ENCODE measurements at places on chromosomes 12 and 14.

DNA sequence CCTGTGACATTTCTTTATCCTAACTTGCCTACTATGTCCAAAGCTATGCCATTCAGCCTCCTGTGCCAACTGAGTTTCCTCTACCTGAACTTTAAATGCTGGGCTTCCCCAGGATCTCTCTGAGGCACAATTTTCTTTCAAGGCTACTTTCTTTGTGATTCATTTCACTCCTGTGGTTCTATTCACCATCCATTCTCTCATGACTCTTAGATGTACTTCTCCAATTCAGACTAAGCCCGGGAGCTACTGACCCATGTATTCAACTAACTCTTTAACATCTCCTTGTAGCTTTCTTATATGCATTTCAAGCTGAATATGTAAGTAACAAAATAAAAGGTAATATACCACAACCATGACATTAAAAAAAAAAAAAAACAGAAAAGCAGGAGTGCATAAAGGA lies 738.9 kb upstream of the USP15 start:
- no peak for DNase-seq

GRCh38 chr12:28799348-28799747 lies 349.7 kb upstream of the FAR2 start:
- no peak for DNase-seq

DNA sequence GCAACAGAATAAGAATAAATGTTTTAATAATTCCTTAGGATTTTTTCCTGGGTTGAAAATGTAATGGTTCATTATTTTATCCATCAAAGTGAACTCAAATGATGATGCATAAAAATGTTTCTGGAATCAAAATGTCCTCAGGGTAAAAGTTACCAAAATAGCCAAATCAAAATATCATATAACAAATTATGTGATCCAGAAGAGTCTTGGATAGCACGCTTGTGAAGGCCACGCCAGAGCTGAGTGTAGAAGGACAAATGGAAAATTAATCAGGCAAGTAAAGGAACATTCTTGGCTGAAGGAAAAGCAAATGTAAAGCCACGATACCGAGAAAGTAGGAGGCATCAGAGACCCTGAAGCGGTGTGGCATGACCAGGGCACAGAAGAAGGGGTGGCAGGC lies 169.2 kb downstream of the CAPZA3 start:
- DNase-seq, result no peak

DNA sequence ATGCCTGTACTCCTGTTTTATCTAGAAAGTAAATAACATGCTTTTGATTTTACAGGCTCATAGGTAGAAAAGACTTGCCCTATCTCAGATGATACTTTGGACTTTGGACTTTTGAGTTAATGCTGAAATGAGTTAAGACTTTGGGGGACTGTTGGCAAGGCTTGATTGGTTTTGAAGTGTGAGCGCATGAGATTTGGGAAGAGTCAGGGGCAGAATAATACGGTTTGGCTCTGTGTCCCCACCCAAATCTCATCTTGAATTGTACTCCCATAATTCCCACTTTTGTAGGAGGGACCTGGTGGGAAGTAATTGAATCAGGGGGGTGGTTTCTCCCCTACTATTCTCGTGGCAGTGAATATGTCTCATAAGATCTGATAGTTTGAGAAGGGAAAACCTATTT lies 156.2 kb upstream of the GZMB start:
- DNase-seq, result no peak

GRCh38 chr12:47158792-47159191 lies 79.0 kb upstream of the AMIGO2 start:
- no peak for DNase-seq

GRCh38 chr12:2494486-2495192 lies 300.1 kb upstream of the FKBP4 start:
- no peak for DNase-seq

GRCh38 chr12:57027011-57027804 lies 10.9 kb upstream of the TAC3 start:
- DNase-seq, result no peak

DNA sequence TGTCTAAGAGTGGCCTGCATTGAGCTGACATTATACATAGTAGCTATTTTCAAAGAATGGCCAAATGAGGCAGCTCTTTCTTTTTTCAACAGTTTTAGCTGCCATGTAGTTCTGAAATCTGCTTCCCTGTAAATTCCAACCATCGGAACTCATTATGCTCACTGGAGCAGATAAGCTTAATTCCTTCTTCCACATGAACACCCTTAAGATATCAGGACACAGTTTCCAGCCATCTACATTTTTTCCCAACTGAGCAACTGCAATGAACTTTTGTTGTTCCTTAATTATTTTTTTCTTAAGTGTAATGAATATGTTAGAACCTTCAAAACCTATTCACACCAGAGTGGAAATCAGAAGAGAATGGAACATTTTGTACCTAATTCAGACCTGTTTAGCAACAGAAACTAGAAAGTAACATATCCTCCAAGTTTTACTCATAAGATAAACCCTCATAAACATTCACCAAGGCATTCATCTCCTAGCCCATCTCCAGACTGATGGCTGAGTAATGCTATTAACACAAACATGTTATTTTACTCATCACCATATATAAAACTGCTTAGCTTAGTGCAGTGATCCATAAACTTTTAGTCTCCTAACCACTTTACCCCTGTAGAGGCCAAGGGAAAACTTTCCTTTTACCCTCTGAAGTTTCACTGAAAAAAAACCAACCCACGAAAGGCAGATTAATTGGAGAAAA lies 296.1 kb upstream of the SYT1 start:
- no peak for DNase-seq

GRCh38 chr12:119139448-119139847 lies 39.3 kb upstream of the HSPB8 start:
- DNase-seq, result no peak

GRCh38 chr12:2958432-2959191 lies 585 bp upstream of the TEAD4 start:
- DNase-seq, result peak; percentile 79

DNA sequence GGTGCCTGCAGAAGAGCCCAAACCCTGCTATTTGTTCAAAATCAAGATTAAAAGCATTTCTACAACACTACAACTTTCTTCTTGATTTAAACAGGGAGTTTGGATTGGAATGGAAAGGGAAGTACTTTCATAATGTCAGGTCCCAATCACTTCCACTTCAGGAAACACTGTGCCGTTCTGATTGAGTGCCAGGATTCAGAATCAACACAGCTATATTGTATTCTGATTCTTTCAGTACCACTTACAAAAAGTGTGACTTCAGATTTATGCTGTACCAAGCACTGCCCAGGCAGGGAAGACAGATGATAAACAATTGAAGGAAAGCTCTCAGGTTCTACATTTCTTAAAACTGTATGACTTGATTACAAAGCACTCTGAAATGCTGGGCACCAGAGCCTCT lies 3.2 kb downstream of the TDP1 start:
- DNase-seq, result no peak

GRCh38 chr12:100020370-100020769 lies 35.6 kb upstream of the ANKS1B start:
- DNase-seq, result no peak

- DNase-seq, result peak; percentile 82
Measured at GRCh38 chr14:20455355-20456300, 602 bp downstream of the APEX1 start.

- DNase-seq, result peak; percentile 87
Measured at GRCh38 chr12:4857472-4858291, 52.0 kb upstream of the KCNA1 start.

DNA sequence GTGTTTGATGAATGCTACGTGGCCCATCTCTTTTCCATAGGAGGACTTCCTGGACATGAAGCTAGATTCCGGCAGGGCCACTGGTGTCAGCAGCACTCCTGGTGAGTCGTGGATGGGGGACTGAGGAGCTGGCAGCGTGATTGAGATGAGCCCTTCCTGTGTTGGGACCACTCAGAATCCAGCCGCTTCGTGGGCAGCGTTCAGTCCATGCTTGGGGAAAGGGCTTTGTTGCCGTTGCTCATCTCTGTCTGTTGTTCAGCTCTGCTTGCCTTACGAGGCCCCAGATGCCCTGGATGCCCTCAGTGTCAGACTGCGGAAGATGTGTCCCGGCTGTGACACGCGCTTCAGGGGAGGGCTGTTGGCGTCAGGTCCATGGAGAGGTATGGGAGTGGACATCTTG lies 127.1 kb upstream of the RTL1 start:
- DNase-seq, result no peak

DNA sequence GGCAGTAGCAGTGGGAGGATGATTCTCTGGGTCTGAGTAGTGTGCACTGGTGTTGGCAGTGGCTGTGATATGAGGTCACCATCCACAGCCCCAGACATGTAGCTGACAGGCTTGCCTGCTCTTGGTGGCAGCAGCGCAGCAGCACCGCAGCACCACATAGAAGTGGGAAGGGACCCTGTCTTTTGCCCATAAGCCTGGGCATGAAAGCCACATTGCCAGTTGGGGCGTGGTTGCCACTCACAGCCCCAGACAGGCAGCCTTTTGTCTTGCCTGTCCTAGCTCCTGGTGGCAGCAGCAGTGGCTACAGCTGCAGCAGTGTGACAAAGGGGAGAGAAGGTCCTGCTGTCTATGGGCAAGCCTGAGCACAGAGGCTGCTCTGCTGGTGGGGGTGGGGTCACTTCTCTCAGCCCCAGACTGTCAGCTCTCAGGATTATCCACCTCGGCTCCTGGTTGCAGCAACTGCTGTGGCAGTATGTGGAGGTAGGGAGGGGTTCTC lies 71.5 kb downstream of the BRMS1L start:
- DNase-seq, result no peak

DNA sequence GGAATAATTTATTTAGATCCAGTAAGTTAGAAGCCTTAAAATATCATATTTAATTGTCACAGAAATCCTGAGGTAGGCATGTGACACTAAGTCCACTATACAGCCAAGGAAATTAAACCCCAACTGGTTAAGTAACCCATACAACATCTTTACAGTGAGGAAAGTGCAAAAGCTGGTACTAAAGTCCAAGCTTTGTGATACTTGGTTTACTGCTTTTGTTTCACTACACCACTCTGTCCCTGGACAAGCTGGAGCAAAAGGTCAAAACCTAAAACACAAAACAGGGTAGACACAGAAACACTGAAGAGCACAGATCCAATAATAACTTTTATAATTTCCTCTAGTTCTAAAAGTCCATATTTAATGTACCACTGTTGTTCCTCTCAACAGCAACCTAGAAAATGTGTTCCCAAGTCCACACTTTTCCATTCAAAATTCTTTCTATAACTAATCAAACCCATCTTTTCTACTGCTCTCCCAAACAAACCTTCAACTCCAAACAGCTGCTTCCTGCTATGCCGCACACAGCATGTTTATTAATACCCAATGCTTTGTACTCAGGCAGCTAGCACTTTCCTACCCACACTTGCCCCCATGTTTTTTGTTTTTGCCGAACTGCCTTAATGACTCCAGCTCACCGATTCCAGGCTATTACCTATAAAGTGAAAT lies 90.9 kb downstream of the MED13L start:
- no peak for DNase-seq

- DNase-seq, result no peak
Measured at GRCh38 chr14:83885837-83886293, 1644.1 kb upstream of the FLRT2 start.

DNA sequence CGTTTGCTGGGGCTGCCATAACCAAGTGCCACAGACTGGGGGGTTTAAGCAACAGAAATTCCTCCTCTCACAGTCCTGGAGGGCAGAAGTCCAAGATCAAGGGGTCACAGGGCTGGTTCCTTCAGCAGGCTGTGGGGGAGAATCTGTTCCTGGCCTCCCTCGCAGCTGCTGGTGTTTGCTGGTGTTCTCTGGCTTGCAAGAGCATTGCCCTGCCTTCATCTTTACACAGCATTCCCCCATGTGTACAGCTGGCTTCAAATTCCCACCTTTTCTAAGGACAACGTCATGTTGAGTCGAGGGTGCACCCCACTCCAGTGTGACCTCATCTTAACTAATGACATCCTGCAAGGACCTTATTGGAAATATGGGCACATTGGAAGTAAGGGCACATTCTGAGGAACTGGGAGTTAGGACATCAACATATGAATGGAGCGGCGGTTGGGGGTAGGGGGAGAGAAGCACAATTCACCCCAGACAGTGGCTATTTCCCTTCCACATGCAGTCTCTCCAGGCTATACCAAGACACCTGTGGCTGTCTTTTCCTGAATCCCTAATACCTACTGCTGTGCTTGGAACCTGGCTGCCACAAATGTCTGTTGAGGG lies 123.6 kb downstream of the FOXN3 start:
- no peak for DNase-seq

DNA sequence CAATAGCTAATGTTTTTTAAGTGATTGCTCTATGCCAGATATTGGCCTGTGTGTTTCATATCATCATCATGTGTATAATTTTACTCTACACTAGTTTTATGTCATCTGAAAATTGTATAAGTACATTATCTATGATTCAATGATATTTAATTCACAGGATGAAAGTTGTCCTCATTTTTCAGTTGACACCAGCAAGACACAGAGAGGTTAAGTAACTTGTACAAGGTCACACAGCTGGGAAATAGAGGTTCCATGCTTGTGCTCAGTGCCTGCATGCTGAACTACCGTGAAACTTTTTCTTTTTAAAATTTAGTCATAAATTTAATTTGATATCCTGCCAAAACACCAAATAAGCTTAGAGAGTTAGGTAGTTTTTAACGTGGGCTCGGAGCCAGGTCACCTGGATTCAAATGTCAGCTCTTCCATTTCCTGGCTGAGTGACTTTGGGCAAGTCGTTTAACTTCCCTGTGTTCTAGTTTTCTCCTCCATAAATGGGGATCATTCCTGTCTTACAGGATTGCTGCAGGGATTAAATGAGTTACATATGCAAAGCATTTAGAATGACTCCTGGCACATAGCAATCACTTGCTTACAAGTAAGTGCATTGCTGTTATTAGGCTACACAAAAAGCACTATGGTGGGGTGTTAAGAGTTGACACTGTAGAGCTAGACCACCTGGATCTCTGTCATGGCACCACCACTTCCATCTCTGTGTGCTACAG lies 183.9 kb downstream of the ETV6 start:
- no peak for DNase-seq

GRCh38 chr12:124764870-124765580 lies 98.6 kb downstream of the SCARB1 start:
- peak; percentile 98 for DNase-seq

DNA sequence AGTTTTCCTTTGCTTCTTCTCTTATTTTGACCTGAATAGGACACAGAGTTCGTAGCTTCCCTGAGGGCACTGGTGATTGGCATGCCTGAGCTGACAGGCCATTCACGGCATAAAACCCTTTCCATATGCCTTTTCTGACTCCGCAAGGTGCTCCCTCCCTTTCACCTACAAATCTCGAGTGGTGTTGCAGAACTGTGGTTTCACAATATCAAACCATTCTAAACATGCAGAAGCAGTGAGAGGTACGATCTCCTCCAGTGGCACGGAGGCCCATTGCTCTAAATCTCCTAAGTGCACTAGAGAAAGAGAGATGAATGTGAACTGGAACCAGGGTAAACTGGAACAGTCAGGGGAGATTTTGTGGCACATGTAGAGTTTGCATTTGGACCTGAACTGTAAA lies 23.9 kb downstream of the CLSTN3 start:
- no peak for DNase-seq

GRCh38 chr12:66428261-66428660 lies 126.0 kb downstream of the HELB start:
- DNase-seq, result no peak

DNA sequence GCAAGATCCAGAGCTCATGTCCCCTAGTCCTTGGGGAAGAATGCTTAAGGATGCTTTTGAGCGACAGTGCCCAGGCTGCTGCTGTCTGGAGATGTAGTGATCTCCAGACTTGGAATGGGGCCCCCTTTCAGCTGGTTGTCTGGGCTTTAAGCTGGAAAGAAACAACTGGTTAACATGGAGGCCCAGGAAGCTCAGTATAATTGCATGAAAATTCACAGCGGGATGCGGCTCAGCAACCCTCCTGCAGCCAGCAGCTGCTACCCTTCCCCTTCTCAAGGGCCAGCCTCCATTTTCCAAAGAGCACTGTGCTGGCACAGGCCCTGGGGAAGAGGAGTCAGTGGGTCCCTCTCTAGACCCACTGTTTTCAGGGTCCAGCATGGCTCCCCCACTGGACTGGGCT lies 26.3 kb downstream of the RAB35 start:
- no peak for DNase-seq

Measured in cardiac muscle cell (in vitro differentiated cells and primary cell).